ENCODE measurements at places on chromosomes 16 and 17.

- no peak for DNase-seq
Measured at GRCh38 chr16:55248494-55248893, 75.5 kb upstream of the IRX6 start.

GRCh38 chr16:86128246-86128645, 229.3 kb downstream of the IRF8 start:
- DNase-seq = no peak

DNA sequence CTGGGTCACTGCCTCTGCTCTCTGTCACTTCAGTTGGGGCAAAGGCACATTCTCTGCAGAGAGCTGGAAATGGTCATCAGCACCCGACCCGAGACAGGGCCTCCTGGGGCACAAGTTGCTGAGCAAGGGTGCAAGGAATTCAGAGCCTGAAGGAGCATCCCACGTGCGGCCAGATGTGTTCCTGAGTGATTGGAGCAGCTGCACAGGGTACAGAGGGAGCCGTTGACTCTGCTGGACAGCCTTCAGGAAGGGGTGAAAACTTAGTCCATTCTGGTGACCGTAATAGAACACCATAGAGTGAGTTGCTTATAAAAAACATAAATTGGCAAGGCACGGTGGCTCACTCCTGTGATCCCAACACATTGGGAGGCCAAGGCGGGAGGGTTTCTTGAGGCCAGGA, 106.8 kb downstream of the CCDC182 start:
- no peak for DNase-seq

- DNase-seq = no peak
Measured at GRCh38 chr17:47703191-47703591, 9.2 kb downstream of the TBKBP1 start.

- DNase-seq = no peak
Measured at GRCh38 chr17:3529817-3530741, 27.5 kb downstream of the TRPV3 start.

- no peak for DNase-seq
Measured at GRCh38 chr16:85731179-85731578, 19.7 kb downstream of the C16orf74 start.

GRCh38 chr17:76681222-76682137, 29.3 kb downstream of the MXRA7 start:
- peak; percentile 86 for DNase-seq

DNA sequence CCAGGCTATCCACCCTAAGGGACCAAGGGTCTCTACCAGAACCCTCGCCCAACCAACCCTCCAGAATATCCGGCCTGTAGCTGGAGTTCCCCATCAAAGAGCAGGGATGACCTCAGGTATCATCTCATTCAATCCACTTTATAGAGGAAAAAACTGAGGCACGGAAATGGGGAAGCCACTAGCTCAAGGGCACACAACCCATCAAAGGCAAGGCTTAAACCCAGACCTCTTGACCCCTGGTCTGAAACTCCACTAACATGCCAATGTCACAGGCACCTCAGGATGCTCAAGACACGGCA, 1.6 kb downstream of the TBC1D10B start:
- DNase-seq = no peak

GRCh38 chr16:88606148-88606757, 32.1 kb upstream of the IL17C start:
- DNase-seq = no peak

DNA sequence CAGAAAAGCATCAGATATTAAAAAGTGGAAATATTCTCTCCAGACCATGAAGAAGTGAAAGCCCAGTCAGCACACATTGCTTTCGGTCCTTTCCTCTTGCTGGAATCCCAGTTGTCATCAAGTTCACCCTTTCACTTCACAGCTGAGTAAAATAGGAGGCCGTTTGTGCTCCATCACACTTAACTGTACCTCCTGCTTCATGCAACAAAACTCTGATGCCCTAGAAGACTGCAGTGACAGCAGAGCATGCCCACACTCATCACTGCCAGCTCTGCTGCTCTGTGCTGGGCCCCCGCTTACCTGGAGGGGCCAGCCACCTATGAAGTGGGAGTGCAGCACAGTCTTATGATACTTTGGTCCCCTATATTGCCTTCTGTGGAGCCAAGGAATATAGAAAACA, 62.5 kb downstream of the N4BP1 start:
- no peak for DNase-seq

- DNase-seq = peak; percentile 83
Measured at GRCh38 chr17:7634384-7634783, 4.4 kb downstream of the SHBG start.

DNA sequence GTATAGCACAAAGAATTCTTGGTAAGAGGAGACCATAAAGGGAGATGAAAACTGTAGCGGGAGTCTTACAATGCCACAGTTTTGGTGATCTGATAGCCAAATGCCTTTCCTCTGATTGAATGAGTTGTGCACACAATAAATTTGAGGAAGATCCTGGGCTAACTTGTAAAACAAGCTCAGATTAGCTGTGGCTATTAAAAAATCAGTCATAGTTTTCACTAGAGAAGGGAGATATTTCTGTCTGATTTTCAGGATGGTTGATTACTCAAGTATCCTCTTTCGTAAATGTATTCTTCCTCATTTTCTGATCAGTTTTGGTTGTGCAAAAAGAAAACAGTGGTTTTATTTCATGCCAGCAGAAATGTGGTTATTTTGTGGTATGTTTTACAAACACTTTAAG, 9.1 kb upstream of the METTL9 start:
- DNase-seq = no peak

DNA sequence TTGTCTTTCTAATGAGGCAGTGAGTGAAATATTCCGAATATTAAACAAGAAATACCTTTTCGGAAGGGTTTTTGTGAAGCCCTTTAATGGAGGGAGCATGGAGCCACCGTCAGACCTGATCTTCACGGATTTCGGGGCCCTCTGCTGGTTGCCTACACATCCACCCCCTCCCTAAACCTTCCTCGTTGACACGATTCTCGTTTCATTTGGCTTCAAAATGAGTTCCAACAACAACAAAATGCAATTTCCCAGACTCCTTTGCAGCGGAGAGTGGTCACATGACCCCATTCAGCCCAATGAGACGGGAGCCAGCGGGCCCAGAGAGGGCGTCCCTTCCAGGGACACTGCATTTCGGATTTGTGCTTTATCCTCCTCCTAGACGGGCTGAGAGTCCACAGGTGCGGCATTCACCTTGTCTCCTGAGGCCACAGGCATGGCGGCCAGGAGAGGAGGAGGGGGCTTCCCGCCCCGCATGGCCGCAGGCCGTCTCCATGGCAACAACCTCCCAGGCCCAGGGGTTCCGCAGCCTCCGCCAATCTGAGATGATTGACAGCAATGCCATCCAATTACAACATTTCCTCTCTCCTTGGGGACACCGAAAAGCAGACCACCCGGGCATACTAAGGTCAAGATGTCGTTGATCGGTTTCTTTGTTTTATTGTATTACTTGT, 259.8 kb downstream of the C16orf95 start:
- no peak for DNase-seq

- no peak for DNase-seq
Measured at GRCh38 chr17:41520821-41521521, 2.3 kb upstream of the KRT15 start.

DNA sequence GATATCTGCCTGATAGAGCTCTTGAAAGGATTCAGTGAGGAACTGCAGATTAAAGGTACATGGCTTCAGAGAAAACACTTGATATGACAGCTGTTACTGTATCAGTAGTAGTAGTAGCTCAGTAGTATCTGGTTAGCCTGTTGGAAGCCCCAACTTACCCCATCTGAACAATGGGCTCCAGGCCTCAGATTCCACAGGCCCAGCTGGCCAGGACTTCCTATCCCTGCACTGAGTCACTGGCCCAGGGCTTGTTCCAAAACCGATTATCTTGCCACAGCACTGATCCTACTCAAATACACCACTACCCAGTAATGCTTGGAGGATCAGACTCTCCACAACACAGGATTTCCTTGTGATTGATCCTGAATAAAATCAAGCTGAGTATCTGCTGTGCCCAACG, 32.6 kb downstream of the DCUN1D3 start:
- DNase-seq = no peak

DNA sequence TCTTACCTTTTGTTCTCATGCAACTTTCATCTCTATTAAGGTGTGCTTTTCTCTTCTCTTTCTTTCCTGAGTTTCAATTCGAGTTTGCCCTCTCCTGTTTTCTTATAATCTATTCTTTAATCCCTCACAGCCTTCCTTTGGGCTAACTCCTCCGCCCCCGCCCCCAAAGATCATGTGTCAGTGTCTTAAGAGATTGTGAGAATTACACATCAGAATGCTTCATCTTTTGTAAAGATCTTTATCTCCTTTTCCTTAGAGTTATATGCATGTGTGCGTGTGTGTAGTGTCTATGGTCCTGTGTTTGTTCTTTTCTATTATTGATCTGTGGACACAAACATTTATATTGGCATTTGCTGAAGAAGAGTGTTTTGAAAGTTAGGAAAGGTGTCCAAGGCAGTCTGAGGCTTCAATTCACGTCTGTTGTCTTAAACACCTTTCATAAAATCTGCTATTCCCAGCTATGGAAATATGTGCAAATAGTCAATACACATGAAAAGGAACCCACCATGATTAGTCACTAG, 6.1 kb upstream of the ALDH3A2 start:
- no peak for DNase-seq

DNA sequence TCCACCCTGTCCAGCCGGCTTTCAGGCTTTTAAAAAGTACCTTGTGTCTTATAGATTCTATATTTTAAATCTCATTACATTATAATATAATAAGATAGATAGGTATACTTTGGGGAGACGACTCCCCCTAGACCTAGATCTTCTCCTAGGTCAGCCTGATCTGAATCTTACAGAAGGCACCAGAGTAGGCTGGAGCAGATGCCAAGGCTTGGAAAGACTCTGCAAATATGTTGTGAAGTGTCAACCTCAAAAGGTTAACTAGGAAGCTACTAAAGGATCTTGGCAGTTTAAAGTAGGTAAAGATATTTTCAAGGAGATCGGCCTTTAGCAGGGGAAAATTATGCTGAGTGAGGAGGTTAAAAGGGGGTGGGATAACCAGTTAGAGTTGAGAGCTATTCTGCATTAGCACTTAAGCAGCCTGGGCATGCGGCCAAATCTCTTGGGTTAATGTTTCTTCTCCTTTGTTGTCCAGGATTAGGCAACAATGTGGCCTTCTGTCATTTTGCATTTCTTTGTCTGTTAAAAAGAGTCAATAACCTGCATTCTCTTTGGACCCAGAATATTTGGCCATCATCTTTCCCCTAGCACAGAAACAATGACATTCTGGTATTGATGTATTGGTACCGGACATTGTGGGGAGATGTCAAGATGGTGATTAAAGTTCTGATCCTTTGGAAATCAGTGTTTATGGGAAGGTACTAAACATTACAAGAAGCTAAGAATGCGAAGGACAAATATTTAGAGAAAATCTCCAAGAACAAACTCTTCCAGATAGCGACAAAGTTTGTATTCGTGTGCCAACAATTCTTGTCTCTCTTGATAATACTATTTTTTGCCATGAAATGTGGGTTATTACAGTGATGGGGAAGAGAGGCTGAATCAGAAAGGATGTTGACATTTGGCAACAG, 51.2 kb upstream of the DHX40 start:
- DNase-seq = no peak

DNA sequence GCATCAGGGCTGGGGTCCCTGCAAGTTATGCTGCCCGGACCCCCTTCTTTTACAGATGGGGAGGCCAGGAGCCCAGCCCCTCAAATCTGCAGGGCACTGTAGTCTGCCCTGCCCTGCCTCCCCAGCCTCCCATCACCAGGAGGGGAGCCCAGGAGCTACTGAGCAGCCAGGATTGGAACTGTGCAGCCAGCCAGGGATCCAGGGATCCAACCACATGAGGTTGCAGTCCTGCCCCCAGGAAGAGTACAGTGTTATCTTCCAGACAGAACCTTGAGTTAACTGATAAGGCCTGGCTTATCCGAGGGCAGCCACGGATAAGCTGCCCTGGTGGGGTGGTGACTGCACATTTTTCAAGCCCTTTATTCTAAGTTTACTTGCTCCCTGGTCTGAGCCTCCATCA, 11.4 kb upstream of the NDRG4 start:
- no peak for DNase-seq

DNA sequence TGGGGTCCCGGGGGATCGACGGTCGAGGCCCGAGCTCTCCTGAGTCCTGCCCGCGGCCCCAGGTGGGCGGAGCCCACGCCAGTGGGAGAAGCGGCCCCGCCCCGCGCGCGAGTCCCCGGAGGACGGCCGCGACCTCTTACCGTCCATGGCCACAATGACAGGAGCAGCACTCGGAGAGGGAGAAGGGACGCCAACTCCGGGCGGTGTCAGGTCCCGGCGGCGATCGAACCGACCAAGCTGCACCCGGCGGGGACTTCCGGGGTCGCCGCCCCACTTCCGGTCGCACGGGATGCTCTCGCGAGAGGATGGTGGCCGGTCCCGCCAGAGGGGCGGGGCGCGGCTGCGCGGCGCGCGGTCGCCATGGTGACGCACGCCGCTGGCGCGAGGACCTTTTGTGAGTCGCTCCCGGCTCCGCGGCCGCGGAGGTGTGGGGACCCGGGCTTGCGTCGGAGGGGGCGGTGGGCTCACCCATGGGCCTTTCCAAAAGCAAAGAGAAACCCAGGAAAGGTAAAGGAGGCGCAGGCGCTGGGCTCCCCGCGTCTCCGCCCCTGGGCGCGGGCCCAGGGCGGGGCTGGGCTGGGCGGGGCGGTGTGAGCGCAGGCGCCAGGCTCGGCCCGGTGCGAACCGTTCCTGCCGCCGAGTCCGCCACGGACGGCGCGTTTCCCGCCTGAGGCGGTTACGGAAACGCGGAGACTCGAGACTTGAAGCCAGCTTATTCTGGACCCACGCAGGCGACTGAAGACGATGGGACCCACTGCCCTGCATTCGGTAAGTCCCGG, at the start of the genes CHMP1A and SPATA33:
TSS of gene CHMP1A (minus strand) at position 267 of the 779 bp plus-strand sequence. CDS start at position 147, 120 bp downstream.
TSS of gene SPATA33 (plus strand) at position 395 of the 779 bp plus-strand sequence. CDS start at position 471, 76 bp downstream.
- DNase-seq = peak; percentile 92

- no peak for DNase-seq
Measured at GRCh38 chr16:65463652-65464260, 341.9 kb upstream of the CDH11 start.

DNA sequence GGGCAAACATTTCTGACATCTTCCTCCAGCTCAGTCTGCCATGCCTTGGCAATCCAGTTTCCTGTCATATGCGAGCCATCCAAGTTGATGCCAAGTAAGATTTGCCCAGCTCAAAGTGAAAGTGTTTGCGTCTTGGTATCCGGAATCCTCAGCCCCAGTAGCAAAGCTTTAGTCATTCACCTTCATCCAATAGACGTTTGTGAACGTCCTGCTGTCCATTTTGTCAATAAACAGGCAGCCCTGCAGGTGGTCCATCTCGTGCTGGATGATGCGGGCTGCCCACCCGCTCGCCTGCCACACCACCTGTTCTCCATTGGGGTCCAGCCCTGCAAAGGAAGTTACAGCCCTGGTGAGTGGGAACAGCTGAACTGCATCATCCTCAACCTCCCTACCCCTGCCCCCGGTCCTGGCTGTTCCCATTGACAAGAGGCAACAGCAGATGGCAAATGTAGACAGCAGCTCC, 1.5 kb downstream of the PDF start:
- no peak for DNase-seq
